Lung (tissue), 17 donors: ENCODE measurements at places on chromosomes 2 and 18. TPM values are rescaled to one million over a fixed set of nuclear protein-coding genes. Genes with fewer than 3 reads are reported as not detected.
A peak's percentile ranks its signal among the peaks of the same experiment; 100 is the strongest.

- DNase-seq, result no peak
These were observed 13.0 kb downstream of the PTPN4 start for GRCh38 chr2:119772767-119773166.

DNA sequence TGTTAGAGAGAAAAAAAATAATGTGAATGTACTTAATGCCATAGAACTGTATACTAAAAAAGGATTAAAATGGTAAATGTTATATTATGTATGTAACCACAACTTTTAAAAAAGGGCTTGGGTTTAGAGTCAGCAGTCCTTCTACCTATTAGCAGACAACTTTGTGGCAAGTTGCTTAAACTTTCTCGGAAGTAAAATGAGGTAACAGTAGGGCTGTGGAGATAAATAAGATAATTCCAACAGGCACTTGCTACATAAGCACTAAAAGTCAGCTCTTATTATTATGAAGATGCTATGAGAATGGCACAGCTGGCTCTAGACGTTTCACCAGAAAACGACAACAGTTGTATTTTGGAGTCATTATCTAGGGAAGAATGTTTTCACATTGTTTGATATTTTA is 31.3 kb downstream of the AAK1 start:
- DNase-seq, result no peak

DNA sequence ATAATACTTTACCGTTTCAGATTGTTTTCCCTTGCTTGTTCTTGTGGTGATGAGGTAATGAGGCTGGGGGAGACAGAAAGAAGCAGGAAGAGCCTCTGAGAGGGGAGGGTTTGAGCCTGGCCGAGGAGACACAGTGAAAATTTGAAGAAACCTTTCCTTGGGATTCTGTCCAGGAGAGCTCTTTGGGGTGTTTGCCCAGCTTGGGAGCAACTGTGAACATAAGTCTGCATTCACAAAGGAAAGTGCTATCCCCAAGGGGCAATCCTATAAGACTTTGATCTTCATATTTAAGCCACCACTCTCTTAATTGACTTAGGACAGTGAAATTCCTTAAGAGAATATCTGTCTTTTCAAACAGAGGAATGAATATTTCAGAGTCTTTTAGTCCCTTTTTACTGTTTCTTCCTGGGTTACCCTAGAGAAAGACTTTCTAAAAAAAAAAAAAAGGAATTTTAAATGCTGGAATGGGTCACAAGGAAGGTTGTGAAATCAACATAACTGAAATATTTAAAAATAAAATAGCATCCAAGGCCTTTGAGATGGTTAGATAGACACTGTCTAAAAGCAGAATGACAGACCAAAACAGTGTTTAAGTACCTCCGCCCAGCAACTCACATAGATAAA is 52.5 kb upstream of the STAM2 start:
- DNase-seq, result peak; percentile 67

DNA sequence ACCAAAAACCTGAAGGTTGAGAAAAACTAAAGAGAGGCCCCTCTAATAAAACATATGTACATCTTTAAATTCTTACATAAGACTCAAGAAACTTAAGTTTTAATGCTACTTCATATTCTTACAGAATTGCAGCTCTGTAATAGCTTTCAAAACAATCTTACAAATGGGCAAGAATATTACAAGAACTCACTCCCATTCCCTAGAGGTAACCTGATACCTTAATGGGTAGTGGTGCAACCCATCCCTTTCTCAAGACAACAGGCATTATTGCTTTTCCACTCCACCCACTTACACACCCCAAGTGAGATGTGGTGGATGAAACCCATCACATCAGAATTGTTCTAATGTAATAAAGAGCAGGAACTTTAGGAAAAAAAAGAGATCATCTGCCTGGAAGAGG is 103.7 kb downstream of the RBMS1 start:
- no peak for DNase-seq

GRCh38 chr2:153940511-153940910 is 68.8 kb downstream of the GALNT13 start:
- DNase-seq, result peak; percentile 39

- peak; percentile 80 for DNase-seq
These were observed 812.7 kb downstream of the DCDC2C start for GRCh38 chr2:4515871-4516761.

DNA sequence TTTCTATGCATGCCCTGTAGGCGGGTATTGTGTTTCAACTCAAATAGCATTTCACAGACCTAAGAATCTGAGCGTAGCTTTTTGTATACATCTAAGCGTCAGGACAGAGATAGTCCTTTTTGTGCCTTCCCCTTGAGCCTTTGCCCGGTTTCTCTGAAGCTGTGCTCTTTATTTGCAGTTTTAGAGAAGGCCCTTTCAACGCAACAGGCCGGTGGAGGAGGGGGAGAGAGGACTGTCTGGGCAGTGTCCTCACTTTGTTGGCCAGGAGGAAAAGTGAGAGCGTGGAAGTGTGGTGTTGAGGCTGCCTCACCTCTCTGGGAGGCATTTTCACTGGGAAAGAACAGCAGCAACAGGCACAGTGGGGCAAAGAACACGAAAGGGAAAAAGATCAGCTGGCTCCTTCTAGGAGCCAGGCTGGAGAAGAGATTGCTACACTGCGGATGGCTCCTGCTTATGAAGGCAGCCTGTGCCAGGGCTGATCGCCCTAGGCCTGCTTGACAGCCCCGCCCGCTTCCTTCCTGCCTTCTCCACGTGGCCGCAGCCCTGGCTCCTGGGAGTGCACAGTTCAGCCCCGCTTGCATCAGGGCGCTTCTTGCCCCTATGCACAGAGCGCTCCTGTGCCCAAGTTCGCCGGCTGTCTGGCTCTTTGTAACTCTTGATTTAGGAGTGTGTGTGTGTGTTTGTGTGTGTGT is 195.6 kb upstream of the POU3F3 start:
- peak; percentile 26 for DNase-seq

DNA sequence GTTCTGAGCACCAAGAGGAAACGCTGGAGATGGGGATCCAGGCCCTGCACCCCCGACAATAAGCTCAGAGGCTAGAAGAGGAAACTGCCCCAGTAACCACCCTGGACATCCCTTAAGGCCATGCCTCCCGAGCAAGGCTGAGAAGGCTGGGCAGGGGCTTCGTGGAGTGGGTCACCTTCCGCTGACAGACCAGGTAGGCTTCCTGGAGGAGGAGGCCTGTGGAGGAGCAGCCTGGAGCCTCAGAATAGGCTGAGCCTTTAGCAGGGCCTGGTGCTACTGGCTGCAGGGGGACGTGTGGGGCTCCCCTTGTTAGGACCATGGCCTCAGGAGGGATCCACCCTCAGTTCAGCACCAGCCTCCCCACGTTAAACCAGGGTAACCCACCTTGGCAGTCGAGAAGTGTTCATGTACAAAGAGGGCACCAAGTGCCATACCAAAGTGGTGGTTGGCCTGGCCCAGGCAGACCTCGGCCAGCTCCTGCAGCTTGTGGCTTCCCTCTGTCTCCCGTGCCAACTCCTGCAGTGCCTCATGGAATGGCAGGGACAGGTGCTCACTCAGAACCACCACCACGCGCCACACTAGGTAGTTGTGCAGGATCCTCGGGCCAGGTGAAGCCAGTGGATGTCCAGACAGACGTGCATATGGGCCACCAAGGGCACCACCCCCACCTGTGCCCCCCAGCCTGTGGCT is 28.5 kb upstream of the ALPP start:
- DNase-seq, result no peak

DNA sequence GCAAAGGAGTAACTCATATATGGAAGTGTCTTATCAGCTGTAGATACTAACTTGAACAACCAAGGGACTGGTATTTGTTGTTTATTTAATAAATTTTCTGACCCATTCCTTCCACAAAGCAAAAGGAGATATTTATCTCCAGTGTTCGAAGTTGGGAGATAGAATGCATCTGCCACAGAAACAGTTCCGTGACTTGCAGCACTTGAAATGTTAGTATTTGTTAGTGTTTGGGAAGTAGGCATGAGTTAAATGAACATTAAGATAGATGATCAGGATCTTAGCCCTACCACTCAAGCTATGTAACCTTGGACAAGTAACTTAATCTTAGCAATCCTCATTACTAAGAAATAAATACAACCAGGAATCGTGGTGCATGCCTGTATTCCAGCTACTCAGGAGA is 12.1 kb upstream of the SULT1C4 start:
- DNase-seq, result no peak

The ELOA2 gene
- total RNA-seq, result not detected
